Kidney (tissue), 22 donors: ENCODE measurements at places on chromosomes 6 and 20. TPM values are rescaled to one million over a fixed set of nuclear protein-coding genes. Genes with fewer than 3 reads are reported as not detected.

GRCh38 chr6:135225911-135226310 is 44.8 kb downstream of the MYB start:
- DNase-seq, result no peak

DNA sequence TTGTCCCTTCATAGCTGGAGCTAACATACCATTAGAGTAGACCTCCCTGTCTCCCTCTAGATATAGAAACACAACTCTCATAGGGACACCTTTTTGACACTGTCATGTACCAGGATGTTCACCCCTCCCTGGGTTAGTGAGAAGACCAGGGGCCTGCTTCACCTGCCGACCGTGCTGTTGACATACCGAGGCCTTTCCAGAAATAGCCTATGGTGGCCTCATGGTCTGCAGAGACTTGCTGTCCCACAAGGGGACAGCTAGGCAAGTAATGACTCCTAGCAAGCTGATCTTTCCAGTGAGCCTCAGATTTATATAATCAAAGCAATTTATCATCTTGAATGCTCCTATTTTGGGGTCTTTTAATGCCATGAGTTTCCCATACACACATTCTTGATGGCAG is 15.0 kb downstream of the ZDHHC14 start:
- DNase-seq, result no peak

GRCh38 chr6:16419636-16420336 is 181.4 kb downstream of the GMPR start:
- DNase-seq, result no peak

The ZSCAN12 gene
- total RNA-seq, result 7.9 TPM

GRCh38 chr6:11224252-11224965 is 8.1 kb downstream of the NEDD9 start:
- DNase-seq, result no peak

GRCh38 chr6:78324213-78324612 is 543.1 kb upstream of the IRAK1BP1 start:
- DNase-seq, result no peak

GRCh38 chr20:41098703-41099250 is 38.6 kb upstream of the PLCG1 start:
- no peak for DNase-seq

DNA sequence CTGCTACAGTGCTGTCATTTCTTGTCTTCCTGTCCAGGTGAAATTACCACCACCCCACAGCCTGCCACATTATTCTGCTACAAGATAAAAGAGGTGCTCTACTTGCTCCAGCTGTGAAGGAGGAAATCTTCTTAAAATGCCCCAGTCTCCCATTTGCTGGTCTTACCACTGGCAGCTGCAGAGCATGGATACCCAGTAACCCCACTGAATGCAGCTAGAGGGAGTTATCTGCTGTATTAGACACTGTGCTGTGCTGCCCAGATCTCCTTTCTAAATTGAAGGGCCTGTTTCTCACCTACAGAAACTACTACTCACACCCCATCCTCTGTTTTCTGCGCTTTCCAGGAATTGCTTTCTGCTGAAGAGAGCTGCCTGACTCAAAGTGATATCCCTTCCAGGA is 517.8 kb downstream of the PKHD1 start:
- DNase-seq, result no peak

The ALDH8A1 gene
- total RNA-seq, result 11.2 TPM

The HLA-DRB5 gene
- 2.8 TPM for total RNA-seq

DNA sequence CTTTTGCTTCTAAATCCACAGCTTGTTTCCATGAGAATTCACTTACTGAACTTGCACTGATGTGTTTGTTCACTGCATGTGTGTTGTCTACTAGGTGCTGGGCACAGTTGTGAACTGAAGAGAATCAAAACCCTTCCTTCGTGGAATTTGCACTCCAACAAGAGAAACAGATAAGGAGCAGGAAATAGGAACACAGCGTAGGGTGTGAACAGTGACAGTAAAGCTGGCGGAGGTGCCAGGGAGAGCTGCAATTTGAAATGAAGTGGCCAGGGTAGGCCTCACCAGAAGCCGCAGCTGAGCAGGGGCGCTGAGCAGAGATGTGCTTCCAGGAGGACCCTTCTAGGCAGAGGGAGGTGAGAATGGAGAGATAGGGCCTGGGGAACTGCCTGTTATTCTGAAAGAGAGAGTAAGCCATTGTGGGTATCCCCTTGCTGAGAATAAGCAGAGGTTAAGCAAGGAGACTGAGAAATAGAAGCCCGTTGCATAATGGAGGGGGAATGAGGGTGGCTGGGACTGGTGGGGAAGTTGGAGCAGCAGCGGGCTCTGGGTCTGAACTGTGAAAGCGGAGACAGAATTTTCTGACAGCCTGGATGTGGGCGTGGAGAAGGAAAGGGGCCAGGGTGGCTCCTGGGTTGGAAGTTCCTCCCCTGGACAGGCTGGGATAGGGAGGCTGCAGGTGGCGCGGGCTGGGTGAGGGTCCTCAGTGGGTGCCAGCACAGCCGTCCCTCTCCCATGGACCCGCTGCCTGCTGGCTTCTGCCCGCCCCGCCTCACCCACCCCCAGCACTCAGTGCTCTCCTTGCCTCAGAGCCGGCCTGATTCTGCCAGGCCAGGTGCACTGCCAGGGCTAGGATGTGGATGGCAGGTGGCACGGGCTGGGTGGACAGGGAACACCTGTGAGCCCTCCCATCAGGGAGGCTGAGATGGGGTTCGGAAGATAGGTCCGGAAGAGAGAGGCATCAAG is 114.7 kb upstream of the AFDN start:
- DNase-seq, result no peak
